Prostate gland (tissue), 2 donors: ENCODE measurements at places on chromosomes 5 and 9. TPM values are rescaled to one million over a fixed set of nuclear protein-coding genes. Genes with fewer than 3 reads are reported as not detected.

PTGES gene
- total RNA-seq, result 3.9 TPM

OR1J2 gene
- total RNA-seq, result not detected

SLC34A1 gene
- not detected for total RNA-seq

FGFR4 gene
- total RNA-seq, result 7.1 TPM

SLC24A2 gene
- 0.68 TPM for total RNA-seq

ZNF366 gene
- total RNA-seq, result 3.2 TPM

TMC1 gene
- 5.3 TPM for total RNA-seq

SLC2A6 gene
- 3.4 TPM for total RNA-seq

CAPSL gene
- total RNA-seq, result not detected

NOXA1 gene
- 17.1 TPM for total RNA-seq

NAA35 gene
- 26.2 TPM for total RNA-seq
